ENCODE measurements at places on chromosomes 2 and 18.

DNA sequence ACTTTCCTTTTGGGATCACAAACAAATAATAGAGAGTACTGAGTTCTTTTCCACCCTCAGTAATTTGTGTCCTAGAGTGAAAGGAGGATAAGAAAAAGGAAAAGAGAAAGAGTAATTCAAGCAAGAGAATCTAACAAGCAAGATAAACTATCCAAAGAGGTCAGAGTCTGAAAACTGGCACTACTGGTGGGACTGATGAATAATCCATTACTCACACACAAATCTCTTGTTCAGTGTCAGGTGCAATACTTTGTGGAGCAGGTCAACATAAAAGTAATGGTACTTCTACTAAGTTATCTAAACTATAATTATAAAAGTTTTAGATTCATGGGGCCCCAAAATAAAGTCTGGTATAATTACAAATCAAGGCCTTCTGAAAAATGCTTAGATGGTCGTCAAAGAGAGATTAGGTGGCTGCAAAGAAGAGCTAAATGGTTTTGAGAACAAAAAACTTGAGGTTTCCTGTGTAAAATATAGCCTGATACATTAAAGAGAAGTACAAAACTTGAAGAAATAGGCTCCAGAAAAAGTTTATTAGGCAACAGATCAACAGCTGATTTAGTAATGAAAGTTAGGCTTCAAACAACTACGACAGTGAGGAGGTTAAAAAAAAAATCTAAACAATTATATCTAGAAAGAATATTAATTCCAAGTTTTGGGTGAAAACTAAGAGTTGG, 109.4 kb downstream of the BAZ2B start:
- DNase-seq: no peak

- DNase-seq: no peak
Measured at GRCh38 chr2:69601179-69601612, 42.3 kb downstream of the AAK1 start.

GRCh38 chr2:77101796-77102452, 420.3 kb downstream of the LRRTM4 start:
- no peak for DNase-seq

DNA sequence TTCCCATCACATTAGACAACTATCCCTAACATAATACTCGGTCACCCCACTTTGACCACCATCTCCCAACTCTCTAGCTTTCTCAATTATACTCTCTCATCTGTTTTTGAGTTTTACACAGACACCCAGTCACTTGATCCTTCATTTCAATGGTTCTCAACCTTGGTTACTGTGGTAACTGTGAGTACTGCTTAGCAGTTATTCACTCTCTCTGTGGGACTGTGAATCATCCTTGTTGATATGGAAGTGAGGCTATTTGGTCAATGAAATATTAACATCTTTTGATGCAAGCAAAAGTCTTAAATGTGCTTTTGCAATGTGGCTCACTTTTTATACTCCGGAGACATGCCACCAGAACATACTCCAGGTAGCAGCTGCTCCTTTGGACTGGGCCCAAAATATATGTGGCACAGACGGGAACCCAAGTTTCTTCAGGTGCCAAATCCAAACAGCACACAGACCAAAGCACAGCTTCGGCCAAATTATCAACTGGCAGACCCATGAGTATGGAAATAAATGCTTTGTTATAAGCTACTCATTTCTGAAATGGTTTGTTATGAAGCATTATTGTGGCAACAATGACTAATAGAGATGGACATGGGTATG, 75.0 kb upstream of the SLC25A52 start:
- no peak for DNase-seq

DNA sequence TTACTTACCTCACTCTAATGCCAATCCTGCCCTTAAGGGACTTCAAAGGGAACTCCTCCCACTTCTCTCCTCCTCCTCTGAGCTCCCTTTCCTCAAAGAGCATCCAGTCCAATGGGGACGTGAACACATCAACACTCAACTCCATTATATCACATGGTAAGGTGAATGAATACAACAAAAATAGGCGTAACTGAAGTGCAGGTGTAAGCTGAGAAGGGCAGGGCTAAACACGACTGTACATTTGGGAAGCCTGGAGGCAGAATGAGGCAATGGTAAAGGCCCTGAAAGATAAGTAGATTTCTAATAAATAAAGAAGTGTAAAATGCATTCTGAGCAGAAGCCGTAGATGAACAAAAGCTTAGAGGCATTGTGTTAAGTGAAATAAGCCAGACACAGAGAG, 226.1 kb upstream of the TRIB2 start:
- no peak for DNase-seq

DNA sequence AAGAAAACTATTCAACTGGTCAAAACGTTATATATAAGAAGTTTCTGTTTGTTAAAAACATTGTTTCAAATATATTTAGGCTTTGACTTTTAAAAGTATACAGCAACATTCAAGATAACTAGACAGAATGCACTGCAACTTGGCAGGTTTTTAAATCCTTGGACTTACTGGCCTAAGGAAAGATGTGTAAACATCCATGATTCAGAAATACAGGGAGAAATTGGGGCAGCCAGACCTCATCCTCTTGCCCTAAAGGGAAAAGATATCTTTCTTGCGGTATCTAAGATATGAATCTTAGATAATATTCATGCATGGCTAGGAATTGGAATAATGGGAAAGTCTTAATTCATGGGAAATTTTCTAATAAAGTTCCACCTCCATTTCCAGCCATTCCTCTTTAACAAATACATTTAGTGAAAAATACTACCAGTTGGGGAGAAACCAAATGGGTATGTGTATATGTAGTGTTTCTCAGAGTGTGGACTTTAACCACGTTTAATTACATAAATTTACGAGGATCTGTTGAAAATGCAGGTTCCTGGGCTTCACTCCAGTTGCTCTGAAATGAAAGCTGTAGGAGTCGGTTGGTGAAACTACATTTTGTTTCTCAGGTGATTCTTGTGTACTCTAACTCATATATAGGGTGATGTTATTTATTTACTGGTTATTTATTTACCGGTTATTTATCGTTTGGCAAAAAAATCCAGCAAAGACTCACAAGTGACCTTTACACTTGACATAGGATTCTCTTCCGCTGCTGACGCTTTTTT, 587 bp upstream of the TANK start:
- no peak for DNase-seq
